ENCODE measurements at places on chromosomes 3 and 15.

DNA sequence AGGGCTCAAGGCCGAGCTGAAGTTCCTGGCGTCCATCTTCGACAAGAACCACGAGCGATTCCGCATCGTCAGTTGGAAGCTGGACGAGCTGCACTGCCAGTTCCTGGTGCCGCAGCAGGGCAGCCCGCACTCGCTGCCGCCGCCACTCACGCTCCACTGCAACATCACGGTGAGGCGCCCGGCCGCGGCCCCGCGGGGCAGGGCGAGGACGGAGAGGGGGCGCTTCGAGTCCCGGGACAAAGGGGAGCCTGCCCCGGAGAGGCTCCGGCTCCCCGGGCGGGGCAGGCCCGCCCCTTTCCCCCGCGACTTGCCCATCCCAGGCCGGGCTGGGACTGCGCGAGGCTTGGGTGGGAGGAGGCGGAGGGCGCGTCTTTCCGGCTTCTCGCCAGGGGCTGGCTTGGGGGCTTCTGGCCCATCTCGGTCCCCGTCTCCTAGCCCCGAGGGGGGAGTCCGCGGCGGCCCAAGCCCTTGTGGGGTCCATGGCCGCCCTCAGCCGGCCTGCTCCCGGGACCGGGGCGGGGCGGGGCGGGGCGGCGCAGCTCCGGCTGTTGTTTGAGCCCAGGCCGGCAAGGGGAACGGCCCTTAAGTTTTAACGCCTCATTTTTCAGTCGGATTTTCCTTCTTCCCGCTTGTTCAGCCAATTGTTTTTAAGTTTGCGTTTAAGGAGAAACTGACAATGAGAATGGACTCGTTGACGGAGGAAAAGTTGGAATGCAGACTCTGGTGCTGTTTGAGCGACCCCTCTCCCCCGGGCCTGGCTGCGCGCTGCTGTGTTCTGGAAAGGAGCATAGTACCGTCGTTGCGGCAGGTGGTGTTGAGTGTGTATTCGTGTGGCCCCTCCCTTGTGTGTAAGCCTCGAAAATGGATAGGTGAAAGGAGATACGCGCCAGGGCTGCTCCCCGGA lies 683 bp downstream of the UBE2Q2 start:
- DNase-seq: no peak

DNA sequence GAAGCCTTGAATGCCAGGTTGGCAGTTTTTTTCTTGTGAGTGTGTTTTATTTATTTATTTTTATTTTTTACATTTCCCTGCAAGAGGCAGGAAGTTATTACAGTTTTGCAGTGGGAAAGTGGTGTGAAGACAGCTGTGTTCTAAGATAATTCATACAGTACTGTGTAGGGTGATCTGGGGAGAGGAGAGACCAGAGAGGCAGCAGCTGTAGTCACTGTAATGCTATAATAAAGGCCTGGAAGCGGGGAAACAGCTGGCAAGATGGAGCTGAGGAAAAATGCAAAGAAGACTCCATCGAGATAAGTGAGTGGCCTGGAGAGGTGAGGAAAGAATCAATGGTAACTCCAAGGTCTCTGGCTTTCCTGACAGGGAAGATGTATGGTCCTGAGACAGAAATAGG lies 23.1 kb downstream of the CNTN3 start:
- no peak for DNase-seq

GRCh38 chr3:51704511-51704950 lies 2.3 kb upstream of the GRM2 start:
- DNase-seq: no peak

GRCh38 chr3:41681479-41681878 lies 280.4 kb downstream of the ULK4 start:
- no peak for DNase-seq

GRCh38 chr3:154684440-154684839 lies 254.4 kb upstream of the GPR149 start:
- no peak for DNase-seq

DNA sequence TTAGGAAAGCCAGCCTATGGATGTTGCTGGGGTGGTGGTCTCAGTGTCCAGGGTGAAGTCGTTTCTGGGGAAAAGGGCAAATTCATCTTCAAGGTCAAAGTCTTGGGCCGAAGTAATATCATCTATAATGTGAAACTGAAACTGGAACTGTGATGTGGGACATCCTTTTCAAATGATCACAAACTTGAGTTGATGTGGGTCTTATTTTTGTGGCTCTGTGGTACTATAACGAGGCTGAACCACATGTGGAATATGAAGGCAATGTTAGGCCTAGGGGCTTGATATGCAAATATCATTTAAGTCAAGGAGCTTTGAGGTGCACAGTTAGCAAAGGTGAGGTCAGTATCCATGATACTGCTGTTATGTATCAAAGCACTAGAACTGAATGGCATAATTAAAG lies 1.5 kb upstream of the CD200R1L start:
- DNase-seq: no peak

- no peak for DNase-seq
Measured at GRCh38 chr3:157785102-157785826, 282.0 kb upstream of the VEPH1 start.

GRCh38 chr15:82986442-82986780 lies 401 bp downstream of the RAMAC start:
- DNase-seq: no peak

GRCh38 chr3:126211569-126211968 lies 31.2 kb upstream of the ALDH1L1 start:
- DNase-seq: no peak

GRCh38 chr3:133401374-133402135 lies 1.7 kb downstream of the BFSP2 start:
- no peak for DNase-seq

DNA sequence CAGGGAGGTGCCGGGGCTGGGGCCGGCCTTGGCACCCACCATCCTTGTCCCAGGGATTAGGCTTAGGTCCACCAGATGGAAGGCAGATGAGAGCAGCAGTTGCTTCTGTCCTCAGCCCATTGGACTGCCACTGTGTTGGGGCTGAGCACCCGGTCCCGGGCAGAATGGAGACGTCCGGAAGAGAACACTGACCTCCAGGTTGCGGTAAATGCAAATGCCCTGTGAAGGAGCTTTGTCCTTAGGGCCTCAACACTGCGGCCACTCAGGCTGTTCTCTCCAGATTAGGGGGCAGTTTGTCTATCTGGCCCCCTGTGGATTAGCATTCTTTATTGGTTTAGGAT lies at the start of gene SERINC4:
Gene SERINC4 (minus strand): TSS at position 276 of the 341 bp plus-strand sequence. CDS start 234 bp downstream, at position 42.
- no peak for DNase-seq

DNA sequence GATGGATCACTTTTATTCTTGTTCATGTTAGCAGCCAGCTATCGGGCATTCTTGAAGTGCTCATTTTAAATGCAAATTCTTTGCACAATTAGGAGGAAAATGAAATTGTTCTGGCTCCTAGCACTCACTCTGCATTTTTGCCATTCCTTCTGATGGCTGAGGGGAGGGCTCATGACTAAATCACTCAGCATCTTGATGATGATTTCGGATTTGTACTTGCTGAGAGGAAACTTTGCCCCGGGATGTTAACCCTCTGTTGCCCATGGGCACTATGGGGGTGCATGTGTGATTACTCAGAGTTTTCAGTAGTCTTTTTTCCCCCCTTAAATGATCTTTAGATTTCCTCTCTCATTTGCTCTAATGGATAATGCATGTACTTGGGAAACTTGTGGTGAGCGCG lies 299.6 kb upstream of the C2CD4B start:
- DNase-seq: no peak

DNA sequence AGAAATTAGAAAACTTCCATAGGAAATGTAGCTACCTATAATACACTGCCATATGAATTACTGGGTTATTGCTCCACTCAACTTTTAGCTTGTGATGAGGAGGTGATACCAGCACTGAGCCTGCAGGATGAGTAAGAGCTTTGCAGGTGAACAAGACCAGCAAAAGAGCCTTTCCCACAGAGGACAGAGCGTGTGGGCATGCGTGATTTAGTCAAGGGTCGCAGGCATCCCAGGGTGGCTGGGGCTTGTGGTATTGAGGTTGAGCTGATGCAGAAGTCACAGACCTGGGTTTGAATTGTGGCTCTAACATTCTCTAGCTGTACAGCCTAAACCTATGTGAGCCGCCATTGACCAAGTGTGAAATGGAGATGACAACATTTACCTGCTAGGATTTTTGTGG lies 5.6 kb downstream of the NRROS start:
- DNase-seq: no peak

- no peak for DNase-seq
Measured at GRCh38 chr3:87855616-87856015, 203.2 kb downstream of the CGGBP1 start.

DNA sequence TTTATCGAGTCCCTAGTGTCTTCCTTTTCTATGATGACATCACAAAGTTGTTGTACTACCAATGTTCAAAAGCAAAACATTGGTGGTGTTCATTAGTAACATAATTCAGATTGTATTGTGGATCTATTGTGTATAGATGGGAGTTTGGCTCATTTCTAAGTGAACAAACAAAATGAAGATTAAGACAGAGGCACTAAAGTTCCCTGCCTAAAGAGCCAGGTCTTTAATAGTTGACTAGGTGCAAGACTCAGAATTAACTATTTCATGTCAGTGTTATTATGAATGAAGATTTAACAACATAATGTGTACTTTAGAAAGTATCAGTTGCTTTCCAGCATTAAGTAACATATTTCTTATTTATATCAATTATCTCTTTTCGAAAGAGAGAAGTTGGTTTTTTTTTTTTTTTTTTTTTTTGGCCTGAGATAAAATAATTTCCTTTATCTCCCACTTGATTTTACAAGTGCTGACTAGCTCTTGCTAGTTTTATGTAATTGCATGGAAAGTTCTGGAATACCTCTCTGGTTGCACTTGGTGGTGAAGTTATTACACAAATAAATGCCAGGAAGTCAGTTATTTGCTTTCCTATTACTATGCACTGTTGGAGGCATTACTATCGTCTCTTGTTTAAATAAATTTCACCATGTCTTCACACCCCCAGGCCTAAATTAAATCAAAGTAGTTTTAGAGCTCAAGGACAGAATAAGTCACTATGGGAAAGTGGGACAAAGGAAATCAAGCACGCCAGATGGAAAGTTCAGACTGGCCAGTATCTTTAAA lies 48.7 kb downstream of the NAALADL2 start:
- DNase-seq: no peak

DNA sequence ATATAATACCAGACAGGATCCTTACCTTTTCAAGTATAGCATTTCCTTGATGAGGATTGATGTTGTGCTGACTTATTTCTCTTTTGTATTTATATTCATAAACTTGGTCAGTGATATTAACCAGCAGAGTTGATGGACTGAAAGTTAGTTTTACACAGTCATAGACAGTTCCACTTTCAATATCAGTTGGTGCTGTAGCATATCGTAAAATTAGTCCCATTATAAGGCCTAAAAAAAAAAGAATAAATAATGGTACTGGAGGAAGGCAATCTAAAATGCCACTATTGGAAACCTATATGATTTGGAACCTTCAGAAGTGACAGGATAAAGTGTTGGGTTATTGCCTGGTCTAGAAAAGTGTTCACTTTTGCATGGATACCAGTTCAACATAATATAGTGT lies 16.3 kb downstream of the SLC9A9 start:
- DNase-seq: no peak

DNA sequence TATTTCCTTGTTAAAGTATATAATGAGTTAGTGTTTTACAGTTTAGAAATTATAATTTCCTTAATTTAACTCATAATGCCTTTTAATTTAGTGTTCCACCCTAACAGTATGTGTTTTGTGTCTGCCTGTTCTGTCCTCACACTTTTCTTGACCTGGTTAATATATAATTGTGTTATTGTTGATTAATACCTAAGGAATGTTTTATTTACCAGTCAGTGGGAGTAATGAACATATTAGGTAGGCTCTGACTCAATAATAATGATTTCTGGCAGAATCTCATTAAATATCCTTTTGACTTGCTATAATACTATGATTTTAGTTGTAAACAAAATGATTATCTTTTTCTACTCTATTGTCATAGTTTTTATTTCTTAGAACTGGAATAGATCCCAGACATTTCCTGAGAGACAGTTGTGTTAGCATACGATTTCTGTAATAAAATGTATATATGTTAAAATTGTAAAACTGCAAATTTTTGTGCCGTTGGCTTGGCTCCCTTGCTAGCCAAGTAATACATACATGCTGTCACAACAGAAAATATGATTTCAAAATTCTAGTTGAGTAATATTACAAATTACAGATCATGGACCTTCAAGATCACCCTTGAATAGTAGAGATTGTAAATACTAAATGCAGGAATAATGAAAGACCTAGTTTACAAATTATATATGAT lies 51.9 kb downstream of the RASA2 start:
- DNase-seq: no peak

DNA sequence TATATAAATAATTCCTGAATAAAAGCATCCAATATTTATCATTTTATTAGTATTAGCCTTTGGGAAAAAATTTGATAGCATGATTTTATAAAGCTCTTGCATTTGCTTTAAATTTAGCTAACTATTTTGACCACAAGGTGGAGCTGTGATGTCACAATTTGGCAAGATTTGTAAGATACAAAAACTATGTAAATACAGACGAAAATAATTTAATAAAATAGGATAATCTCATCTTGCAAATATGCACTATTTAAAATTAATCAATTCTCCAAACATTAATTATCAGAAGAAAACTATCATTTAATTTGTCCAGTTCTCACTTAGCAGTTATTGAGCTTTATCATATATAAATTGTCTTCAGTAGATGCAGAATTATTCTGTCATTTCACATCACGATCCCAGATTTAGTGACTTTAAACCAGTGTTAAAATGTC lies 95.4 kb downstream of the PLOD2 start:
- DNase-seq: no peak

- DNase-seq: no peak
Measured at GRCh38 chr3:133884054-133884886, 11.4 kb downstream of the RAB6B start.

DNA sequence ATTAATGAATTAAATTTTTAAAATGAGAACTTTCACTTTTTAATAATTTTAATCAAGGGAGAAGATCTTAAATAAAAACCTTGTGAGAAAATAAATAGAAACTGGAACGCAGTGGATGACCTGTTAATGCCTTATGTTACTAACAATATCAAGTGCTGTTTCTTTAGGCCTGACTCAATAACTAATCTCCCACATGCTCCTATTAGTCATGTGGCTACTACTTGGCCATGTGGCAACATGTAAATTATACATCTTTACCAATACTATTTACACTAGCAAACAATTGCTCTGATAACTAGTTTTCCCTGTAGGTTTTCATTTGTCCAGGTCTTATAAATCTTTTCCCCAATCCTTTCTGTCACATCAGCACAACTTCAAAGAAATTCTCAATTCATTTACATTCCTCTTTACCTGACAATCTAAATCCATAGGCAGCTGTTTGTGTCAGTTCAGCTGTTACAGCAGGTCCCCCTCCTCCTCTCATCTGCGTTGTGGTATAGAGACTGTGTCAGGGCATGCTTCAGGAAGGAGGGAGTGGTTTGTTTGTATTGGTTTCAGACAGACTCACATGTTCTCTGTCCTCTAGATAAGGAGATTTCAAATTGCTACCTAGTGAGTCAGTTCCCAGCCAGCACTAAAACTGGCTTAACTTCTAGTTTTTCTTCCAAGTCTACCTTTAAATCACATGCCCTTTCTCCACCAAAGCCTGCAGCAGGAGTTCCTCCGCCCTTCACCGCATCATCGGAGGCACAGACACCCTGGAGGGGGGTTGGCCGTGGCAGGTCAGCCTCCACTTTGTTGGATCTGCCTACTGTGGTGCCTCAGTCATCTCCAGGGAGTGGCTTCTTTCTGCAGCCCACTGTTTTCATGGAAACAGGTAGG lies 11.3 kb upstream of the C3orf52 start:
- DNase-seq: no peak

All from stimulated activated CD4-positive, alpha-beta T cell treated with anti-CD3 and anti-CD28 coated beads, TNF-alpha, amount 100 ng/mL, for 1 hour (primary cell).